ENCODE measurements at places on chromosomes 1 and 21. TPM values are rescaled to one million over a fixed set of nuclear protein-coding genes. Genes with fewer than 3 reads are reported as not detected.

OR2L13 gene
- total RNA-seq: not detected

SLAMF6 gene
- total RNA-seq: 0.66 TPM

ACTN2 gene
- 1,408 TPM for total RNA-seq

PALMD gene
- 72.0 TPM for total RNA-seq

FOXO6 gene
- total RNA-seq: 7.0 TPM

EFNA3 gene
- 1.9 TPM for total RNA-seq

DNA sequence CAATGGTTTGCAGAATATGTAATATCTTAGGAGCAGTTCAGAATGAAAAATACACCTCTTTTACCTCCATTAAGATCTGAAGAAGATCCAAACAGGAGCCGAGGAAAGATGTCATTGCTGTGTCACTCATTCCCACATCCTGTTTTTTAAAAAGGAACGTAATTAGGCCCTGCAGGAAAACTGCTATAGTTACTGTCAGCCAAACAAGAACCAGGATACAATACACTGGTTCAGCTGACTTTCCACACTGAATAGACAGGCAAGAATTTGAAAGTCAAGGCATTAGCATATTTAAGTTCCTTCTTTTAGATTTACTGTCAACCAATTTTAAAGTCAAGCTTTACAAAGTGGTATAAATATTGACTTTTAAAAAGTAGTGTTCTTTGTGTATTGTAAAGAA, 63.8 kb downstream of the IARS2 start:
- DNase-seq: no peak

DNA sequence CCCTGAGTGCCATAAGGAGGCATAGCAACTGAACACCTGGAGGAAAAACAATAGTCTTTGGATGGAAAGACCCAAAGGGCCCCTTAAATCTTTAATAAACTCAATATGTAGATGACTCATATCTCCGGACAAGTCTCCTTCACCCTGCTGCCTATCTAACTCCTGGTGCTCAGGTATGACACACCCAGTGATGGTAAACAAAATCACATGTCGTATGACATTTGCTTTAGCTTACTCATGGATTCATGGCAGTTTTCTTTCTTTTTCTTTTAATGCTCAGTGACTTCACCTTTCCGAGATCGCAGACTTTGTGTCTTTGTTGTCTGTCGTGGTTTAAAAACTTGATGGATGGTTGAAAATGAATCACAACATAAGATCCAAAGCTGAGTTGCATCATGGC, 208.5 kb upstream of the PROX1 start:
- no peak for DNase-seq

DNA sequence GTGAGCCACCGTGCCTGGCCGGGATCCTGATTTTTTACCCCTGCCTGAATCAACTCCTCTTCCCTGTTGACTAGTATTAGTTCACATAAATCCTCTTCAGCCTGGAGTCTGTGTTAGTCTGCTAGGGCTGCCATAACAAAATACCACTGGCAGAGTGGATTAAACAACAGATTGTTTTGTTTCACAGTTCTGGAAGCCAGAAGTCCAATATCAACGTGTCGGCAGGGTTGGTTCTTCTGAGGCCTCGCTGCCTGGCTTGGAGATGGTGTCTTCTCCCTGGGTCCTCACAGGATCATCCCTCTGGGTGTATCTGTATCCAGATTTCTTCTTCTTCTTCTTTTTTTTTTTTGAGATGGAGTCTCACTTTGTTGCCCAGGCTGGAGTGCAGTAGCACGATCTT, 18.2 kb downstream of the DOP1B start:
- no peak for DNase-seq

GRCh38 chr1:100353988-100354387, 1.7 kb downstream of the CDC14A start:
- no peak for DNase-seq

DNA sequence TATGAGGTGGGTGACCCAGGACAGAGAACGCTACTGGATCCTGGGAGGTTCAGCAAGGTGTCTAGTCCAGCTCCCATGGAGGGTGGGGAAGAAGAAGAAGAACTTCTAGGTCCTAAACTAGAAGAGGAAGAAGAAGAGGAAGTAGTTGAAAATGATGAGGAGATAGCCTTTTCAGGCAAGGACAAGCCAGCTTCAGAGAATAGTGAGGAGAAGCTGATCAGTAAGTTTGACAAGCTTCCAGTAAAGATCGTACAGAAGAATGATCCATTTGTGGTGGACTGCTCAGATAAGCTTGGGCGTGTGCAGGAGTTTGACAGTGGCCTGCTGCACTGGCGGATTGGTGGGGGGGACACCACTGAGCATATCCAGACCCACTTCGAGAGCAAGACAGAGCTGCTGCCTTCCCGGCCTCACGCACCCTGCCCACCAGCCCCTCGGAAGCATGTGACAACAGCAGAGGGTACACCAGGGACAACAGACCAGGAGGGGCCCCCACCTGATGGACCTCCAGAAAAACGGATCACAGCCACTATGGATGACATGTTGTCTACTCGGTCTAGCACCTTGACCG, 8.6 kb upstream of the PIGV start:
- DNase-seq: no peak

DNA sequence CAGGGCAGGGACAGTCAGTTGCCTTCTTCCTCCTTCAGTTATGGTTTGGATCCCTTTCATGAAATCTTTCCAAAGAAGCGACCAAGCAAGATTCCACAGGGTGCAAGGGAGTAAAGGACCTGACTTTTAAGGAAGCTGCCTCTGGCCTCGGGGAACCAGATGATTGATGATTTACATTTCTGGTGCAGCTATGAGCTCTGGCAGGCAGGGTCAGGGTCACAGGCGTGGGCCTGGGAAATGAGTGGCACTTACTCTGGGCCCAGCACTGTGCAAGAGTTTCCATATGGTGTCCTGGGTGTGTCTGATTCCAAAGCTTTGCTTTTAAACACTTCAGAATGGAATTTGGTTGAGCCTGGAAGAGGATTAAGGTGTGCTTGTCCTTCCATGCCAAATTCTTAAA, 7.2 kb upstream of the CRABP2 start:
- DNase-seq: no peak

GRCh38 chr1:217599154-217599553, 31.7 kb downstream of the GPATCH2 start:
- DNase-seq: no peak

GRCh38 chr1:86000601-86001000, 156.0 kb downstream of the COL24A1 start:
- DNase-seq: no peak

DNA sequence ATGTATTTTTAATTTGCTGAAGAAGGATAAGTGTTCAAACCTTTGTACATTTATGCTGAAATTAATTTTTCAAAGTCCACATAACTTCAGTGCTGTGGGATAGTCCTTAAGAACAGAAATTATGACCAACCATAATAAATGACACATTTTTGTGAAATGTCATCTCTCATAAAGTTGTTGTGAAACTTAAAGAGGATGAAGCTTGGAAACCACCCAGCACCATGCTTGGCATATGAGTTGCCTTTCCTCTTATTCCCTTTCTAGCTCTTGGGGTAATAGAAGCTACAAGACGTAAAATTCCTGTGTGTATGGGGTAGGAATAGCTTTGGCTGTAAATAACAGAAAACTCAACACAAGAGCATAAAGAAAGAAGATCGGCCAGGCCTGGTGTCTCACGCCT, 18.9 kb upstream of the USP24 start:
- DNase-seq: no peak

- no peak for DNase-seq
Observed at GRCh38 chr1:100039591-100039990, 69.8 kb downstream of the SLC35A3 start.

Measured in right cardiac atrium (tissue), 5 donors.